Fibroblast of lung (primary cell): ENCODE measurements at places on chromosomes 16 and 17. TPM values are rescaled to one million over a fixed set of nuclear protein-coding genes. Genes with fewer than 3 reads are reported as not detected.
A peak's percentile ranks its signal among the peaks of the same experiment; 100 is the strongest.

GRCh38 chr17:32672711-32673110 lies 185.9 kb downstream of the CDK5R1 start:
- no peaks in the 10 kb centered on the region for H3K4me1 ChIP-seq
- H3K36me3 ChIP-seq, result no peaks in the 10 kb centered on the region
- no peak for DNase-seq

DNA sequence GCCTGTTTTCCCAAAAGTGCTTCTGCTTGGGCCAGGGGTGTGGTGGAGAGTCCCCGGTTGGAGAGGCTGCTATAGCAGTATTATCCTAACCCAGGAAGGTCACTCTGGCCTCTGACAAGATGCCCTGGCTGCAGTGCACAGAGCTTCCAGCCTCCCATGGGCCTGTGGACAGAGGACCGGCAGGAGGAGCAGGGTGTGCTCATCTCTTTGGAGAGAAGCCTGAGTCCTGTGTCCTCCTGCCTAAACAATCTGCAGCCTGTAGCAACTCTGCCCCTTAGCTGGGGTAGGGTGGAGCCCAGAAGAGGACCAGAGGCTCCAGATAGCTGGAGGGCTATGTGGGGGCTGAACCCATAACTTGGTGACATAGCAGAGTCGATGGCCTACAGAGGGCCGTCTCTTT lies 78.0 kb downstream of the MPRIP start:
- DNase-seq, result no peak
- H3K27ac ChIP-seq, result no peak overlapping the region
- H3K4me1 ChIP-seq, result peaks cover 16% of the 10 kb centered on the region
- no peak overlapping the region for H3K4me3 ChIP-seq
- no peaks in the 10 kb centered on the region for H3K27me3 ChIP-seq

- no peak overlapping the region for H3K27ac ChIP-seq
- H3K36me3 ChIP-seq, result no peaks in the 10 kb centered on the region
- DNase-seq, result no peak
- no peaks in the 10 kb centered on the region for H3K4me1 ChIP-seq
- no peaks in the 10 kb centered on the region for H3K27me3 ChIP-seq
Measured at GRCh38 chr17:288802-289356, 63.7 kb downstream of the RPH3AL start.

- no peaks in the 10 kb centered on the region for H3K4me1 ChIP-seq
- no peak overlapping the region for H3K27ac ChIP-seq
- peak; percentile 86 for DNase-seq
- H3K27me3 ChIP-seq, result no peaks in the 10 kb centered on the region
- H3K4me3 ChIP-seq, result no peak overlapping the region
- H3K36me3 ChIP-seq, result no peaks in the 10 kb centered on the region
Measured at GRCh38 chr17:980406-981291, 1.1 kb upstream of the NXN start.

GRCh38 chr17:45103269-45103795 lies 29.0 kb downstream of the PLCD3 start:
- H3K4me1 ChIP-seq, result peaks cover 3% of the 10 kb centered on the region
- no peak overlapping the region for H3K4me3 ChIP-seq
- no peak for DNase-seq
- no peaks in the 10 kb centered on the region for H3K27me3 ChIP-seq
- no peak overlapping the region for H3K27ac ChIP-seq

GRCh38 chr16:11380836-11381235 lies 35.6 kb downstream of the RMI2 start:
- H3K27me3 ChIP-seq, result no peaks in the 10 kb centered on the region
- H3K36me3 ChIP-seq, result no peaks in the 10 kb centered on the region
- H3K4me3 ChIP-seq, result no peak overlapping the region
- H3K4me1 ChIP-seq, result no peaks in the 10 kb centered on the region
- no peak for DNase-seq
- no peak overlapping the region for H3K27ac ChIP-seq

DNA sequence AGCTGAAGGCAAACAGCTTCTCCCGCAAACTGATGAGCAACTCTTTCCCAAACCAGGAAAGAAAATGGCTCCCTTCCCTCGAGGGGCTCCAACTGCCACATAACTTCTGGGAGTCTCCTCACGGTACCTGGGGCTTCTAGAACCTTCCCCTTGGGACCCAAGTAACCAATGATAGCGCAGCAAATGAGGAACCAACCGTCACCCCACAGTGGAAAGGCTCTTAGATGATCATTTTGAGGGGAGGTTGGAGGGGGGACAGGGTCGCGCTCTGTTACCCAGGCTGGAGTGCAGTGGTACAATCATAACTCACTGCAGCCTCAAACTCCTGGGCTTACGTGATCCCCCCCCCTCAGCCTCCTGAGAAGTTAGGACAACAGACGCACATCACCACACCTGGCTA lies at the start of gene DNAH17:
Gene DNAH17 (minus strand): TSS at position 101 of the 400 bp plus-strand sequence. CDS start 2,339 bp downstream, outside the sequence.
- H3K27me3 ChIP-seq, result no peaks in the 10 kb centered on the region
- no peaks in the 10 kb centered on the region for H3K4me1 ChIP-seq
- no peaks in the 10 kb centered on the region for H3K36me3 ChIP-seq

GRCh38 chr17:81481073-81481799 lies 31.4 kb downstream of the ACTG1 start:
- H3K36me3 ChIP-seq, result no peaks in the 10 kb centered on the region
- no peaks in the 10 kb centered on the region for H3K27me3 ChIP-seq
- H3K4me1 ChIP-seq, result no peaks in the 10 kb centered on the region
- peak overlapping the region; percentile 49 for H3K4me3 ChIP-seq
- DNase-seq, result peak; percentile 58
- no peak overlapping the region for H3K27ac ChIP-seq

GRCh38 chr17:1573932-1574696 lies 11.5 kb upstream of the PITPNA start:
- H3K27ac ChIP-seq, result no peak overlapping the region
- no peaks in the 10 kb centered on the region for H3K27me3 ChIP-seq
- no peaks in the 10 kb centered on the region for H3K36me3 ChIP-seq
- H3K4me3 ChIP-seq, result no peak overlapping the region

DNA sequence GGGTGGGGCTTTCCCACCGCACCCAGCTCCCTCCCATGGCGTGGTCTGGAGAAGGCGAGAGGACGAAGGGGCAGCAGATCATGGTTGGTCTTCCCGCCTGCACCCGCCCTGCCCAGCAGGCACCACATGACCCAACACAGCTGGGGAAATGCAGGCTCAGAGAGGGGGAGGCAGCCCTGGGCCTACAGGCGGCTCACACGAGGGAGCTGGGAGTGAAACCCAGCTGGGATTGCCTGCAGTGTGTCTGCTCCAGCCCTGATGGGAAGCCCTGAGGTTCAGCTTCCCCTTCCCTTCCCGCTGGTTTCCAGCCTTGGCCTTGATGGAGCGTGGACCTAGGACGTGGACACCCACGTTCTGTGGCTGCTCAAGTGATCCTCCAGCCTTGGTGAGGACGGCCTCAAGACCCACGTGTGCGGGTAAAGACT lies 20.0 kb upstream of the PABPN1L start:
- peak; percentile 26 for DNase-seq
- H3K4me3 ChIP-seq, result no peak overlapping the region
- no peaks in the 10 kb centered on the region for H3K27me3 ChIP-seq
- H3K36me3 ChIP-seq, result no peaks in the 10 kb centered on the region

DNA sequence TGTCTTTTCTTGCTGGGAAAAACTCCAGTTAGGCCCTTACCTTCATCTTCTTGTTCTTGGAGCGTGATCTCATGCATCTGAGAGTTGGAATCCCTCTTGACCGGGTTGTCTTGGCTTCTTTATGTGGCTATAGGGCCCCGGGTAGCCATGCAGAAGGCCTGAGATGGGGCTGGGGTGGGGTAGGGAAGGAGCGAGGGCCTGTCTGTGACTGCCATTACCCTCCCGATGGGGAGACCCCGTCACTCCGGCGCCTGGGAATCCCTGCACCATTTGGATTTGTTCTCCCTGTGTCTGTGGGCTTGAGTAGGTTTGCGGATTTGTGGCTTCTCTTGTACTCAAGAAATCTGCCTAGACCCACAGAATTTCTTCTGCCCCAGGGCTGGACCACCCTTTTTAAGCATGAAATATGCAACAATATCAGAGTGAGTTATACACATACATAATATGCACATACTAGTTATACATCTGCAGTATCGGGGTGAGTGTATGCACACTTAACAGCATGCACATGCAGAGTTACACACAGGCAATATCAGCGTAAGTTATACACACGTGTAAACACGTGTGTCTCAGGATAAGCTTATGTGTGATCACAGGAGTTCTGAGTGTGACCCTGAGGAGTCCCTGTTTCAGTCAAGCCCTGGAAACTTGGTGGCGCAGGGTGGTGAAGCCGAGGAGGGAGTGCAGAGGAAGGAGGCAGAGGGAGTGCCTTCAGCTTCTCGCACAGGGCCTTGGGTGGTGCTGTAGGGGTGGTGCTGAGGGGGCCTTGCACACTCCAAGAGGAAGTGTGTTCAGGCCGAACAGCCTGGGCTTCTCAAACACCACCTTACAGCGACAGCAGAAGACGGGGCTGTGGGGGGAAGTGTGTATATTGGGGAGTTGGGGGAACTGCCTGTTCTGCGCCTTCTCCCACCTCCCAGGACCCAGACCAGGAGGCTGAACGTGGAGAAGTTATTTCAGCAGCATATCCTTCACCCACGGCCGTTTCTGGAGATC lies 18.5 kb downstream of the CCDC42 start:
- H3K4me3 ChIP-seq, result no peak overlapping the region
- H3K4me1 ChIP-seq, result no peaks in the 10 kb centered on the region
- no peaks in the 10 kb centered on the region for H3K27me3 ChIP-seq
- no peak for DNase-seq

DNA sequence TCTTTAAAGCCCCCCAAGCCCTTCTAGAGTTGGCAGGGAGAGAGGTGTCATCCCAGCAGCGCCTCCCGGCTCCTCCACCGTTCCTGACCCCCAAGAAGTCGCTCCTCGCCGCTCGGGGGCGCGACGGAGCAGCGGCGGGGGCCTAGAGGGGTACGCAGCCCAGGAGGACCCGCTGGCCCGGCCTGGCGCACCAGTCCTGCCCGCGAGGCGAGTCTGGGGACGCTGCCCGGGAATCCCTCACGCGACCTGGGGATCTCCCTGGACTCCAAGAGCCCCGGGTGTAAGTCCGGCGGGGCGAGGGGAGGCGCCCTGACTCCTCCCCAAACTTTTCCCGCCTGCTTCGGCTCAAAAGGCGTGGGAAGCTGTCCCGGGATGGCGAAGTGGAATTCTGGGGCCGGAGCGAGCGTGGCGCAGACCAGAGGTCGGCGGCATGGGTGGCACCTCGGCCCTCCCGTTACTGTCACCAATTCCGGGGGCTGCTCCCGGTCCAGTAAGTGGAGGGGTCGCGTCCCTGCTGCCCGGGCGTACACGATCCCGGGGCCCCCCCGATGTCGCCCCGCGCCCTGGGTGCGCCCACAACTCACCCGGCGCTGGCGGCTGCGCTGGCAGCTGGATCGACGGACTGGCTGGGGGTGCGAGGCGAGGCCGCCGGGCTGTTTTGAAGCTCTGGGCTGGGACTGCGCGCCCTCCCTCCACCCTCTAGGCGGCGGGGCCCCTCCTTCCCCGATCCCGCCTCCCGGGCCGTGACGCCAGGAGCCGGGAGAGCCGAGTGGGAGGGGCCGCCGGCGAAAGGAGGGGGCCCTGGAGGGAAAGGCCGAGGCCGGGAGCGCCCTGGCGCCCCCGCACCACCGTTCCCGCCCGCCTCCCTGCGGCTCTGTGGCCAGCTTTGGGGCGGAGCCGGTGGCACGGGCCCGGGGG lies at the start of gene EMP2:
Gene EMP2 (minus strand): TSS at position 634 of the 918 bp plus-strand sequence. CDS start 32,981 bp downstream, outside the sequence.
- H3K4me3 ChIP-seq, result peak within 1 kb of the TSS; percentile 78
- H3K4me1 ChIP-seq, result peaks cover 33% of the 10 kb centered on the region
- no peaks in the 10 kb centered on the region for H3K36me3 ChIP-seq
- no peaks in the 10 kb centered on the region for H3K27me3 ChIP-seq

GRCh38 chr17:60720763-60721531 lies 43.3 kb downstream of the BCAS3 start:
- H3K4me1 ChIP-seq, result peaks cover 2% of the 10 kb centered on the region
- no peaks in the 10 kb centered on the region for H3K27me3 ChIP-seq
- no peak overlapping the region for H3K4me3 ChIP-seq
- peak; percentile 86 for DNase-seq

DNA sequence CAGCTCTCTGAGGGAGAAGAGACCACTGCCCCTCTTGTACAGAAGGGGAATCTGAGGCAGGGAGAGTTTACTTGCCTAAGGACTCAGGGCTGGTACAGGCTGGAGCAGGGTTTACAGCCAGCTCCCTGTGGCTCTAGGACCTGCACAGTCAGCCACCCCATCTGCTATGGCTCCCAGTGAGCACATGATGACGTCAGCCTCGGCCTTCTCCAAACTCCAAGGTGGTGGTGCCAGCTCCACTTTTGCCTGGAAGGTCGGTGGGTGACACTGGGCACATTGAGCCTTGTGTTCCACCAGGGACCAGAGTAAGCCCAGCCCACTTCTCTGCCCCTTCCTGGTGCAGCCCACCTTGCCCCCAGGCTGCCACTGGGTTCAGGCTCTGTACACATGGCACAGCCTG lies 202.2 kb downstream of the ENGASE start:
- no peaks in the 10 kb centered on the region for H3K36me3 ChIP-seq
- H3K27ac ChIP-seq, result no peak overlapping the region
- no peaks in the 10 kb centered on the region for H3K27me3 ChIP-seq
- DNase-seq, result no peak
- no peak overlapping the region for H3K4me3 ChIP-seq

KRT35 gene
- not detected in 2 replicates for total RNA-seq

MYADML2 gene
- not detected in 2 replicates for total RNA-seq

LGALS9B gene
- total RNA-seq, result not detected in 2 replicates

IGSF6 gene
- under 0.01 TPM in 1 of 2 replicates, not detected in the other for total RNA-seq

GAS2L2 gene
- total RNA-seq, result not detected in 2 replicates

KCTD19 gene
- total RNA-seq, result under 0.01 and 0.17 TPM in 2 replicates

KRT9 gene
- not detected in 2 replicates for total RNA-seq

DPEP3 gene
- not detected in 2 replicates for total RNA-seq

ABCA10 gene
- 2.6 and 2.8 TPM in 2 replicates for total RNA-seq
